ENCODE measurements at places on chromosomes 13 and 19. TPM values are rescaled to one million over a fixed set of nuclear protein-coding genes. Genes with fewer than 3 reads are reported as not detected.

DNA sequence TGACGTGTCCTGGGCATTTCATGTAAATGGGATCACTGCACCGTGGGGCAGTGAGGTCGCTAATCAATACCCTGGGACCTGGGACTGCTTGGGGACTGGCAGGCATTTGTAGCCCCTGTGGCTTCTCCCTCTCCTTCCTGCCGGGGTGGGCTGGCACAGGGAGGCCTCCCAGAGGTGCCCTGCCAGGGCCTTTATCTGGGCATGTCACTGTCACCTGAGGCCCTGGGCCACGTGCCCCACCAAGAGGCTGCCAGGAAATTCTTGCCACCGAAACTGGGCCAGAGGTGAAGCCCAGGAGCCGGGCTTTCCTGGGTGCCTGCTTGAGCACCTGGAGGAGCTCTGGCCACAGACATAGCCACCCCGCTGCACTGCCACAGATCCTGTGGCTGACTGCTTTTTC lies 1.8 kb upstream of the NMRK2 start:
- DNase-seq = peak; percentile 71

DNA sequence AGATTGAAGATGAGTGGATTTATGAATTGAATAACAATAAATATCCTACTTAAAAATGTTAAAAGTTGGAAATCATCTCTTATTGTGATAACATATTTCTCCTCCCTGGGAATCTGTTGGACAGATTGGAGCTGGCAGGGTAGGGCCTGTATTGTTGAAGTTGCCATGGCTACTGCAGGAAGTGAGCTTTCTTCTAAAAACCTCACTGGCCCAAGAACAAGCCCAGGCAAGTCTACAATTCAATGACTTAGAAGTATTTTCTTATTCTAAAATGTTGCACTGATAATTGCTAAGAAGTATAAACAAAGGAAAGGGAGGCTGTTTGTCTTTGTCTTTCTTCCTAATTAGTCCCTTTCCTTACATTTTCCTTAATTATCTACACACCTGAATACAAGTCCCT lies 112.1 kb downstream of the DLEU7 start:
- no peak for DNase-seq

- no peak for DNase-seq
Measured at GRCh38 chr13:112652512-112653070, 37.2 kb upstream of the ATP11A start.

DNA sequence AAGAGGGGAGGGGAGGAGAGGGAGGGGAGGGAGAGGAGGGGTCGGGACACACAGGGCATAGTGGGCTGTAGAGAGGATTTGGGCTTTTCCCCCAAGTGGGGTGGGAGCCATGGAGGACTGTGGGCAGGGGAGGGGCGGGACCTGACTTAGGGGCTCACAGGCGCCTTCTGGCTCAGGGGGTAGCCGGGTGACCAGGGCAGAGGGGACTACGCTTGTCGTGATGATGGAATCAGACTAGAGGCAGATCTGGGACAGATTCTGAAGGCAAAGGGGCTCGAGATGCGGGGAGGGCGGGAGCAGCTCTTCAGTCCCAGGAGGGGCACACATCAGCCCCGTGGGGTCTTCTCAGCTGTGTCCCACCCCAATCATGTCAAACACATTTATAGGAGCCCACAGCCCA lies 13.5 kb downstream of the NDUFA11 start:
- DNase-seq = no peak

MEIOSIN gene
- not detected for polyA plus RNA-seq
